ENCODE measurements at places on chromosomes 4 and X.

DNA sequence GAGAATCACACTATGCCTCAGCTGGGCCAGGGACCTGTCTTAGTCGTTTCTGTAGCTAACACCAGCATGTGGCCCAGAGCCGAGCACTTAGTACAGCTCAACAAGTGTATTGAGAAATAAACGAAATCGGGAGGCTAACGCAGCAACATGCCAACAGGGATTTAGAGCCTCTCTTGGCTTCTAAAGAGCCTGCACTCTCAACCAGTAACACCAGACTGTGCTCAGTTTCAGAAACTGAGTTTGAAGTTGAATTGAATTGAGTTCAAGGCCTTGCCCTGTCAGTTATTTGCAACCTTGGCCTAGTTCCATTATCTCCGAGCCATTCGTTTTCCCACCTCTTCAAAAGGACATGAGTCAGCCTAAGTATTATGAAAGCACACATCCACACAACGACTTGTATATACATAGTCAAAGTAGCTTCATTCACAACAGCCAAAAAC lies 71.3 kb upstream of the LDB2 start:
- DNase-seq = no peak
- no peak overlapping the region for H3K4me3 ChIP-seq
- H3K4me1 ChIP-seq = no peaks in the 10 kb centered on the region
- H3K27me3 ChIP-seq = peaks cover 24% of the 10 kb centered on the region
- no peak overlapping the region for H3K27ac ChIP-seq

- no peaks in the 10 kb centered on the region for H3K4me1 ChIP-seq
- H3K4me3 ChIP-seq = no peak overlapping the region
- peaks cover 31% of the 10 kb centered on the region for H3K27me3 ChIP-seq
- no peak overlapping the region for H3K27ac ChIP-seq
These were observed 103.3 kb downstream of the DCLK2 start for GRCh38 chr4:150181536-150181935.

DNA sequence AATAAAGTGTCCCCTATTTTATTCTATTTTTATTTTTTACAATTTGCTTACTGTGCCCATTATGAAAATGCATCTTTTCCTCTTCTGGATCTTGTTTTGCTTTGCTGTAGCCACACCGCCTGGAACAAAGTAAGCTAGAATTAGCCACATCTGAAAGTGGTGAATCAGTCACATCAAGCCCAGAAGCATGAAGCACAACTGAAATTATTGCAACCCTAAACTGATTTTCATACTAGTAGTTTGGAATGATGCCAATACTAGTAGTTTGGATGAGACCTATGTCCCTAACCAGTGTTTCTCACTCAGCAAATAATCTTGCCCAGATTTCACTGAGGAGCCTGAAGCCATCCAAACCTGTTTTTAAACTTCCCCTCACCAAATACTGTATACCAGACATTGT lies 303.0 kb downstream of the EPHA5 start:
- DNase-seq = no peak
- H3K36me3 ChIP-seq = no peaks in the 10 kb centered on the region
- H3K4me1 ChIP-seq = no peaks in the 10 kb centered on the region
- no peak overlapping the region for H3K27ac ChIP-seq
- no peaks in the 10 kb centered on the region for H3K27me3 ChIP-seq

- H3K4me1 ChIP-seq = no peaks in the 10 kb centered on the region
- H3K36me3 ChIP-seq = no peaks in the 10 kb centered on the region
- H3K4me3 ChIP-seq = no peak overlapping the region
These were observed 255.0 kb upstream of the PITX2 start for GRCh38 chr4:110877778-110878370.

- H3K27ac ChIP-seq = no peak overlapping the region
- H3K27me3 ChIP-seq = peaks cover 7% of the 10 kb centered on the region
- no peak for DNase-seq
- no peaks in the 10 kb centered on the region for H3K4me1 ChIP-seq
- H3K36me3 ChIP-seq = no peaks in the 10 kb centered on the region
- H3K4me3 ChIP-seq = no peak overlapping the region
These were observed 63.0 kb downstream of the CPZ start for GRCh38 chr4:8655411-8656184.

GRCh38 chr4:40055511-40055862 lies 1.2 kb upstream of the N4BP2 start:
- peaks cover 3% of the 10 kb centered on the region for H3K36me3 ChIP-seq
- H3K27me3 ChIP-seq = no peaks in the 10 kb centered on the region
- peaks cover 27% of the 10 kb centered on the region for H3K4me1 ChIP-seq
- H3K27ac ChIP-seq = peak overlapping the region; percentile 95
- DNase-seq = no peak

GRCh38 chrX:50747471-50747900 lies 66.5 kb downstream of the SHROOM4 start:
- peaks cover 25% of the 10 kb centered on the region for H3K27me3 ChIP-seq
- H3K36me3 ChIP-seq = no peaks in the 10 kb centered on the region
- H3K4me1 ChIP-seq = no peaks in the 10 kb centered on the region
- H3K4me3 ChIP-seq = no peak overlapping the region

- no peak overlapping the region for H3K27ac ChIP-seq
- no peaks in the 10 kb centered on the region for H3K4me1 ChIP-seq
- no peak for DNase-seq
- no peaks in the 10 kb centered on the region for H3K36me3 ChIP-seq
- H3K27me3 ChIP-seq = no peaks in the 10 kb centered on the region
These were observed 415.7 kb upstream of the NDST4 start for GRCh38 chr4:115529126-115529525.

GRCh38 chr4:28287831-28288233 lies 1427.2 kb downstream of the STIM2 start:
- H3K27ac ChIP-seq = no peak overlapping the region
- no peaks in the 10 kb centered on the region for H3K36me3 ChIP-seq

DNA sequence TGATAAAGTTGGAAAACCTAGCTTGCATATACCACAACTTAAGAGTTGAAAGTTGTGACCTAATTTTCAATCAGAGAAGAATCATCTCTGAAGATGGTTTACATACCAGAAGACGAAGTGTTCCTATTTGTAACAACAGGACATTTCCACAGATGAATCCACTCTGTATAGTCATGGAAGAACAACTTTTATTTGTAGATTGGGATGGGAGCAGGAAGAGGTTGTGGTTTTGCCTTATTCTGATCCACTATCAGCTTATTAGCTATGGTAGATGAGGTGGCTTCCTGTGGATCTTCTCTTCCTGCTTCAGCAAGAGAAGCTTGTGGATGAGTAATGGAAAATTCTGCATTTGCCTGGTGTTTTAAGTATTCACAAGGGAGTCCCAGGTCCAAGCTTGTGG lies 18.6 kb upstream of the SUPT20HL1 start:
- H3K27ac ChIP-seq = no peak overlapping the region
- no peaks in the 10 kb centered on the region for H3K4me1 ChIP-seq
- H3K36me3 ChIP-seq = no peaks in the 10 kb centered on the region

GRCh38 chr4:61782133-61782532 lies 582.0 kb downstream of the ADGRL3 start:
- DNase-seq = no peak
- H3K4me3 ChIP-seq = no peak overlapping the region
- no peaks in the 10 kb centered on the region for H3K36me3 ChIP-seq
- no peaks in the 10 kb centered on the region for H3K27me3 ChIP-seq
- no peaks in the 10 kb centered on the region for H3K4me1 ChIP-seq
- no peak overlapping the region for H3K27ac ChIP-seq

- H3K4me1 ChIP-seq = no peaks in the 10 kb centered on the region
- no peaks in the 10 kb centered on the region for H3K36me3 ChIP-seq
- H3K27me3 ChIP-seq = no peaks in the 10 kb centered on the region
- H3K27ac ChIP-seq = no peak overlapping the region
- no peak for DNase-seq
These were observed 11.8 kb downstream of the CLDN2 start for GRCh38 chrX:106931831-106932491.

DNA sequence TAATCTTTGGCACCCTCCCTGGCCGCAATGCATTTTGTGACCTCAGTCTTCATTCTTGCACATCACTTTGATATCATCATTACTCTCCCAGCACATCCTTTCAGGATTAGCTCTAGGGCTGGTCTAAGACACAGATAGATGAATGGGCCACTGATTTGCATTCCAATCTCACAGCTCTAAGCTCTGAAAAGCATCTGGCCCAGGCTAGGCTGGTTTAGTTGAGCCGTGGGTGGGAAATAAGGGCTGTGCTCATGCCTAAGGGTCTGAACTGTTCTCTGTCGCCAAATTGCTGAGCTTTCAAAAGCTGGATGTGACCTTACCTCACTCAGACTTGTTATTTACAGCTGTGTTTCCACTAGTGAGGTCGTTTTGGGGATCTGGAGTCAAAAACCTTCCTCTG lies 30.0 kb upstream of the SLC9A7 start:
- no peak overlapping the region for H3K4me3 ChIP-seq
- H3K4me1 ChIP-seq = no peaks in the 10 kb centered on the region

All from T-helper 17 cell (primary cell).